ENCODE measurements at places on chromosomes 16 and 17.

- DNase-seq: no peak
Observed at GRCh38 chr16:65772134-65772732, 594.3 kb upstream of the CDH5 start.

DNA sequence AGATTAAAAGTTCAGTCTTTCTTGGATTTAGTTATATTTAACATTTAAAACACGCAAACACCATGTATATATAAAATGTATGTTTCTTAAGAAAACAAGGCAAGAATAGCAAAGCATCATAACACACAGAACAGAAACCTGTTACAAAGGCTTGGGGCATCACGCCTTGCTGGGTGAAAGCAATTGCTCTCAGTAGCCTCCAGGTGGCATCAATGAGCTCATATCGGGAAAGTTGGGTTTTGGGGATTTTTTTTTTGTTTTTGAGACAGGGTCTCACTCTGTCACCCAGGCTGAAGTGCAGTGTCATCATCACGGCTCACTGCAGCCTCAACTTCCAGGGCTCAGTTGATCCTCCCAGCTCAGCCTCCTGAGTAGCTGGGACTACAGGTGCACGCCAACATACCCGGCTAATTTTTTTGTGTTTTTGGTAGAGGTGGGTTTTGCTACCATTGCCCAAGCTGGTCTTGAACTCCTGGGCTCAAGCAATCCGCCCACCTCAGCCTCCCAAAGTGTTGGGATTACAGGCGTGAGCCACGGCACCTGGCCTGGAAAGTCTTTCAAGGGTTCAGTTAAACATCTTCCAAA lies 56.9 kb downstream of the CYB5D2 start:
- DNase-seq: no peak

DNA sequence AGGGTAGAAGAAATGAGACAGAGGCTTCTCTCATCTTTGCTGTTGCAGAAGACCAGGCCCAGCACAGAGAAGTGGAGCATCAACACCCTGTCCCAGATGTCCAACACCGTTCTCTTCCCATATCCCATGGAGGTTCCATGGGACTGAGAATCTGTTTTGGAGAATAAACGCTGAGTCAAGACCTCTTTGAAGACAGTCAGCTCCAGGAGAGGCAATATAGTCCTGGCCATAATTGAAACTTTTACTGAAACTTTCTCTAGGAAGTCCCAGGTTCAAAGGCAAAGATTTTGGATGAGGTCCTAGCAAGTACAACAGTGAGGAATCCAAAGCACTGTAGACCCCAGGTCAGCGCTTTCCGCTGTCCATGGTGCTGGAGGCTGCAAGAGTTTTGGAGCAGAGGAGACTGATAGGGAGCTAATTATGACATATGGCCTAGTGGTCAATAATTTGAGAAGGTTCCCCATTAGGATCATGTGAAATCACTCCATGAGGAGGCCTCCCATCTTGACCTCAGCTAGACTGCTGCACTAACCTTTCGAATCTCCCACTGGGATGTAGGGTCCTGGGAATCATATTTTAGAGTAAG lies 36.0 kb downstream of the OSBPL7 start:
- no peak for DNase-seq

- DNase-seq: no peak
Observed at GRCh38 chr17:79414793-79415211, 196.0 kb downstream of the RBFOX3 start.

DNA sequence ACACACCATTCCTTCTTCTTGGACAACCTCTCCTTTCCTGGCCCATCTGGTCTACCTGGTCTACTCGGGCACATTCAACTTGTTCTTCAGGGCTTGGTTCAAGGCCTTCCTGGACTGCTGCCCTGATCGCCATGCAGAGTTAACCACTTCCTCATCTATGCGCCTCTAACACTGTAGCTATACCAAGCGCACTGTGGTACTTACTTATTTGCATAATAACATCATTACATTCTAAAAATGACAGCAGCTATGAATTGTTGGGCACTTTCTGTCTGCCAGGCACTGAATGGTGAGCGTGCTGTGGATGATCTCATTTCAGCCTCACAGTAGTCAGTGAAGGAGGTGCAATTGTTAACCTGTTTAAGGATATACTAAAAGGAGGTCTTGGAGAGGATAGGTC lies 66.9 kb upstream of the SDK2 start:
- DNase-seq: no peak
